Kidney (tissue), 22 donors: ENCODE measurements at places on chromosomes 11 and 22. TPM values are rescaled to one million over a fixed set of nuclear protein-coding genes. Genes with fewer than 3 reads are reported as not detected.
A peak's percentile ranks its signal among the peaks of the same experiment; 100 is the strongest.

The C11orf86 gene
- not detected for total RNA-seq

- DNase-seq = peak; percentile 66
Observed at GRCh38 chr11:3671334-3672254, at the start of gene CHRNA10. Gene CHRNA10, minus strand, starts transcription at chr11:3671384. Its CDS starts 72 bp downstream, at chr11:3671312.

DNA sequence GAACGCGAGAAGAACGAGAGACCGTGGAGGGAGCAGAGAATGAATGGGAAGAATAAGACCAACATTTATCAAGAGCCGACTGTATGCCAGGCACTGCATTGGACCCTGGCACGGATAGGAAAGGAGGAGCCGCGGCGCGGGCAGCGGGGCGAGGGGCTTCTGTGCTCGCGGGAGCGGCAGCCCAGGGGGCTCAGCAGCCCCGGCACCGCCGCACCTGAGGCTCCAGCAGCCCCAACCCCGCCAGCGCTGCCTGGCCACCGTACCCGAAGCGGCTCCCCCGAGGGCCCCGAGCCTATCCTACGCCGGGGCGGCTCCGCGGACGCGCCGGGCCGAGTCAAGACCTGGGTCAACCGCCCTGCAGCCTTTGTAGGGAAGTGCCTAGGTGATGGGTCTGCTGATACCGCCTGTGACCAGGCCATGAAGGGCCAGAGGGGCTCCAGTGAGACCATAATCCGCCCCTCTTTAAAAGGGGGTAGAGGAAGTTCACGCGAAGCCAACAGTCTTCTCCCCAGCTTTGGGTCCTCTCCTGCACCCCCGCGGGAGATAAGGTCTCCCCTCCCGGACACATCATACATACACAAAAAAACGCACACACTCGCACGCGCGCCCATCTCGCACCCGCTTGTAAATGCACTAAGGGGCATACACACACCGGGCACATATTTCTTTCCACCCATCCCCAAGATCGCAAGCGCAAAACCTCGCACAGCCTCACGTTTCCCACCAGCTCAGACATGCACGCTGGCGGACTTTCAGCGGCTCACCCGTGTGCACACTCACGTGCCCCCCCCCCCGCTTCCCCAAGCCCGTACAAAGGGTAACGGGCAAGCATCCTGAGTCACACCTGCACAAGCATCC lies 935 bp upstream of the RTN4RL2 start:
- peak; percentile 83 for DNase-seq

GRCh38 chr11:75667255-75667830 lies 1.5 kb downstream of the MAP6 start:
- peak; percentile 59 for DNase-seq

- DNase-seq = no peak
Observed at GRCh38 chr22:32758866-32759385, 42.6 kb upstream of the TIMP3 start.

GRCh38 chr11:1890856-1891830 lies 552 bp downstream of the PRR33 start:
- no peak for DNase-seq

The C11orf16 gene
- total RNA-seq = 0.91 TPM

GRCh38 chr11:57047610-57048009 lies 58.9 kb downstream of the OR5AK2 start:
- DNase-seq = no peak

The PATE4 gene
- total RNA-seq = not detected

The TMEM41B gene
- 32.4 TPM for total RNA-seq

DNA sequence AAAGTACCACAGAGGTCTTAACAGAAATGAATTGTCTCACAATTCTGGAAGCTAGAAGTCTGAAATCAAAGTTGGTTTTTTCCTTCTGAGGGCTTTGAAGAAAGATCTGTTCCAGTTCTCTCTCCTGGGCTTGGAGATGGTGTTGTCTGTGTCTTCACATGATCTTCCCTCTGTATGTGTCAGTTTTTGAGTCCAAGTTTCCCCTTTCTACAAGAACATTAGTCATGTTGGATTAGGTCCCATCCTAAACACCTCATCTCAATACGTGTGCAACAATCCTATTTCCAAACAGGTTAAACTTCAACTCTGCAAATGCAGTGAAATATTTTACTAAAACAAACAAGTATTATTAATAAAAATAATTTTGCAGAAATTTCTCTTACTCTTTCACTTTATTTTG lies 3.1 kb upstream of the PTS start:
- no peak for DNase-seq

DNA sequence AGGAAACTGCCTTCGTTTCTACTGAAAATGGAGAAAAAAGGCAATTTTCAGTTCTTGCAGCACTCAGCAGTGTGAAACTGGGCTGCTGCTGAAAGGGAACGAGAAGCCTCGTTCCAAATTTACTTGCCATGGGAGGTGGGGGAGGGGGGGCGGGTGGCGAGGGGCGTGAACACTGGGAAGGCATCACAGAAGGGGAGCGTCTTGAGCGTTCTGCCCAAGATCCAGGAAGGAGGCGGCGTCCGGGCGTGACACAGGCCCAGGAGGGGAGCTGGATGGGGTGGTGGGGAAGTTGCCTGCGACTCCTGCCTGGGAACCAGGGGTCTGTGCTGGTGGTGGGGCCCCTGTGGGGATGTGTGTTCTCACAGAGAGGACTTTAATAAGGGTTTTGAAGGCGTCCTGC lies 213.5 kb downstream of the CTTN start:
- DNase-seq = no peak

DNA sequence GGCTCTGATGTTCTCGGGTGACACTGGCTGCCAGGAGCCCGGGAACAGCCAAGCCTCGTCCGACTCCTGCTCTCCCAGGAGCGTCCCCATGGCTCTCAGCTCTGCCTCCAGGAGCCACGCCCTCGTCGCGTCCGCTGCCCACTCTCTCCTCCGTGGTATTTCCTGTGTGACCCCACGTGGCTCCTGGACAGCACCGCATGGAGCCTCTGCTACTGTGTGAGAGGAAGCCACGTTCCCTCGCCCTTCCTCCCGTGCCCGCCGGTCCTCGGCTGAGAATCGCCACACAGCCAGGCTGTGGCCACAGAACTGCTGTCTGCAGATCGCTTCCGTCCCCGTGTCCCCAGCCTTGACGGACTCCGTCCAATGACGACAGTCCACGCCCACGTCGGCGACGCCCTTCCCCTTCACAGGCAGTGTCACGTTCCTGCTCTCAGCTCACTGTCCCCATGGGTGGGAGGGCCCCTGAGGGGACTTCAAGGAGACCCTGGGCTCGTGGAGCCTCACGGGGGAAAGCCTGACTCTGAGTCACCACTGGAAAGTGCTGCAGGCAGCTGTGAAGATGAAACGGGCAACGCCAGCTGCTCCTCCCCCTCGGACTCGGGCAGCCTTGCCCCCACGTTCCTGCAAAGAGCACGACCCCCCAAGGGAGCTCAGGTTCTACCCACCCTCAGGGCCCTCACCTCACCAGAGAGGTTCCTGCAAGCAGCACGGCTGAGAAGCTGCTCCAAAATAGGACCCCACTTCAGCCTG lies 458.5 kb downstream of the BRD1 start:
- no peak for DNase-seq

DNA sequence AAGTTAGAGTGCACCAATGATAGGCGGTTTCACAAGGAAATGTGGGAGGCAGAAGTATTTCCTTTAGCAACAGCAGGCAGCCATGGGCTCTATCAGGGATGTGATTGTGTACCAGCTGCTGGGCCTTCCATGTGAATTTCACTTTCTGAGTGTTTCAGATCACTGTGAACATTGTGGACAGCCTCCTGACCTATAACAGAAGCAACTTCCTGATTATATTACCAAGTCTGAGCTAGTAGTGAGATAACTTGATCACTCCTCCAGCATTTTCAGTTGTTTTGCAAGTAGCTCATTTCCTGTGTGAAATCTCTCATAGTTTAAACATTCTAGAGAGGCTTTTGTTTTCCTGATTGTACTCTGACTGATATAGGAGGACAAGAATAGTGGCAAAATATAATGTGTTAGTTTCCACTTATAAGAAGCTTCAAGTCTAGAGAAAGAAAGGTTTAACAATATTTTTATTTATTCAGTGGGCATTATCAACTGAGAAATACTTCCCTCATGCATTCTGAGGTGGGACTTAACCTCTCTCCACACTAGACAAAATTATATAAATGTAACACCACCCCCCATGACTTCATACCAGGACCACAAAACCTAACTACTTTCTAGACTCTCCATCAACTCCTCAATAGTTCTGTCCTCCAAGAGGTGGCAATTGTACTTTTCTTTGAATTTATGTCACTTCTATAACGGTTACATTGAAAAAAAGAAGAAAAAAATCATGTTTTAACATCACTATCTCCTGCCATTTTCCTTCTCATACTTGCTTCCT lies 184.2 kb upstream of the LUZP2 start:
- DNase-seq = no peak

DNA sequence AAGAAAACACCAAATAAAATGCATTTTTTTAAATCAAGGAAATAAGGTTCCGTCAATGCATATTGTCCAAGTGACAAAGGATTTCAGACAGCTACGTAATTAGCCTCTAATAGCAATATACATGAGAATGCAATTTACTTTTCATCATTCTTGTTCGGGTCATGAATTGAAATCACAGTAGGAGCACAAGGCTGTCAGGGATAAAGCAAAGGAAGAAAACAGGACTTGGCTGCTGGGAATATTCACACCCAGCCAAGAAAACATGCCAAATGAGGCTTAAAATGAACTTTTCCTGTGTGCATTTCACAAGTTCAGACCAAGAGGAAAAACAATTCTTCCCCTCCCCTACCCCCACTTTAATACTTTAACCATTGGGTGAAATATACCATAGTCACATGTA lies 188.6 kb downstream of the CWF19L2 start:
- DNase-seq = no peak

The GLB1L3 gene
- total RNA-seq = 0.06 TPM

GRCh38 chr11:71986131-71986530 lies 12.6 kb upstream of the IL18BP start:
- no peak for DNase-seq

The NF2 gene
- total RNA-seq = 60.6 TPM

DNA sequence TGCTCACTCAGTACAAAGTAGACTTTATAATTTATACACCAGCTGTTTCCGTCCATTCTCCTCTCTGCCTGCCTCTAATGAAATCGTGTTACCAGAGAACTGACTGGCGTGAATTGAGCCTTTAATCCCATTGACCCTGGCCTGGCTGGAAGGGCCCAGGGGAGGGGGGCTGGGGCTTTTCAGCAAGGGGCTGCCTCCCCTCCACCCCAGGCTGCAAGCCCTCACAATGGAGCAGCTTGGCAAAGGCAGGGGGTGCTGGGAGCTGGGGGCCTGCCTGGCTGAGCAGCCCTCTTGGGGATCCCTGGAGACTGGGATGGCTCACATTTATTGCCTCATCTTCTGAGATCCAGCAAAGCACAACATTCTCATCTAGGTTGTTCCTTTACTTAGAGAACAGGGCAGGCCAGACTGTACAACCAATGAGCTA lies 25.8 kb upstream of the LMO1 start:
- DNase-seq = peak; percentile 41

The ART1 gene
- 0.31 TPM for total RNA-seq

DNA sequence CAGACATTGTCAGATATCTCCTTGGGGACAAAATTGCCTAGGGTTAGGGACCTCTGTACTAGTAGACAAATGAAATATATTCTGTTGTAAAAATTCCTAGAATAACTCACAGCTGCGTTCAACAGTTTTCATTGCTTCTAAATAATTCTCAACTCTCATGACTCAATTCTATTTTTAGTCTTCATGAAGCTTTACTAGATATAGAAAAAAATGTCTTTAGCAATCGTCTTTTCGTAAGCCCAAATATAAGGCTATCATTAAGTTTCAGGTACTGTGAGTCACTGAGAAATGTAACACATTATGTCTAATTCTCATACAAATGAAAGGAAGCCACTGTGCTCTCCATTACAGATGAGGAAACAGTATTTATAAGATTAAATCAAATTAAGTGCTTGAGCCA lies 6.4 kb downstream of the MMP12 start:
- DNase-seq = peak; percentile 13

DNA sequence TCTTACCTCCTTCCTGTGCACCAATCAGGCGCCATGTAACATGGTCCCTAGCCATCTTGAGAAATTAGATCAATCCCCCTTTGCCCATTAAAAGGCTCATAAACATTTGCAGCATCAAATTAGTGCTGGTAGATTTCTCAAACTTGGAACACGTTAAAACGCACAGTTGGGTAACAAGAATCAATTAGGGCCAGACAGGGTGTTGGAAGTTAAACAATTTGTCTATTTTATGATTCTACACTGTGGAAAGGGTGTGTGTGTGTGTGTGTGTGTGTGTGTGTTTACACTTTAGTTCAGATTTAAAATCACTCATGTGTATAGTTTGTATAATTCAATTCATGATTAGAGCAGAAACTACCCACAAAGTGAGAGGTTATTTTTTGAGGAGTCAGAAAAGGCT lies 682.0 kb downstream of the OPCML start:
- DNase-seq = peak; percentile 26

DNA sequence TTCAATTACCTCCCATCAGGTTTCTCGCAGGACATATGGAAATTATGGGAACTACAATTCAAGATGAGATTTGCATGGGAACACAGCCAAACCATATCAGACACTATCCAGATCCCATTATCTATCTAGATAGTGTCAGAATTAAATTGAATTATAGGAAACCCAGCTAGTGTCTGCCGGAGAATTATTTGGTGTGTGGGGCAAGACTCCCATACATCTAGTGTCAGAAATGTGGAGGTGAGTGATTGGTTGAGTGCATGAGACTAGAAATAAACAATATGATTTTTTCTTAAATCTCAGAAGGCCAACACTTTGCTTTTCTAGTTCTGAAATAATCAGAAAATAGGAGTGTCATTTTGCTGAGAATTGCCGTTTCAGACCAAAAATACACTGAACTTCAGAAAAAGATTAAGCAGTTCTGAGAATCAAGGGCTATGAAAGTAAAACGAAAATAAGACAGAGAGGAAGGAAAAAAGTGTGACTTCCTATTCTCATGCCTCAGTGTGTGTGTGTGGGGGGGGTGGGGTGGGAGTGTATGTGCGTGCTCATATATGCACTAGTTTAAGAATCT lies 21.3 kb downstream of the CASP12 start:
- no peak for DNase-seq

The PLAAT2 gene
- total RNA-seq = 1.3 TPM

- DNase-seq = no peak
Observed at GRCh38 chr11:86034710-86035109, 34.2 kb downstream of the PICALM start.

- DNase-seq = no peak
Observed at GRCh38 chr11:128182844-128183243, 404.5 kb downstream of the ETS1 start.

DNA sequence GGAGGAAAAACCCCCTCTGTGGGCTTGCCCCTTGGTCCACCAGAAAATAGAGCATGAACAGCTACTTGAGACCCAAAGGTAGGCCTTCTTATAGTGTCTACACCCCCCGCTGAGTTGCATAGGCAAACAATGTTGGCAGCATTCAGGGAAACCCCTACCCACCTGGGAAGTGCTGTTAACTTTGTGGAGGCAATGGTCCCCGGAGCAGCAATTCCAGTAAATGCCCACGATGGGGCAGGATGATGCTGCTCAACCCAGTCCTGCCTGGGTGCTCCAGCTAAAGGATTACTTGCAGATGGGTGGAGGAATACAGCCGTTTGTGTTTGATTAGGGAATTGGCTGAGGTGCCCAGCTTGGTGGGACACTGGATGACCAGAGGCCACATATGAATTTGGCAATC lies 381.3 kb upstream of the ANO5 start:
- DNase-seq = no peak

The TSSK2 gene
- not detected for total RNA-seq

The ZP1 gene
- not detected for total RNA-seq

- no peak for DNase-seq
Observed at GRCh38 chr11:36142879-36143278, 146.3 kb downstream of the COMMD9 start.
